NCI-H2029 (cell line): ENCODE measurements at places on chromosomes 4 and X.

- DNase-seq: no peak
Observed at GRCh38 chrX:94492541-94492940, 818.5 kb downstream of the FAM133A start.

DNA sequence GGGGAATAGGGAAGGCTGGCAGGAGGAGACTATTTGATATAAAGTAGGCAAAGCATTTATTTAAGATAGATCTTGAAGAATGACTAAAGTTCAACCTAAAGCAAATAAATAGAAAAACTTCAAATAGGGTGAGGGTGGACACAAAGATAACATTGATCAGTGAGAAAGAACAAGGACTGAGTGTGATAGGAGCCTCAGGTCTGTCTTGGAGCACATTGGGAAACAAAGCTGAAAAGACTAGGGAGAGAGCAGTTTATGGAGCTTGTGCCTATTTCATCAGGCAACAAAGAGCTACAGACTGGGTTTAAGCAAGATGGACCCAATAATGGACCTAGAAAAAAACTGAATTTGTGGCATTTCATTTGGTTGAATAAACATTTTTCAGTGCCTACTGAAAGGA is 425.6 kb downstream of the SMARCA1 start:
- no peak for DNase-seq

GRCh38 chr4:56757821-56758411 is 63.6 kb downstream of the SPINK2 start:
- DNase-seq: no peak

GRCh38 chrX:138745196-138745595 is 33.7 kb upstream of the FGF13 start:
- DNase-seq: peak; percentile 0

- no peak for DNase-seq
Observed at GRCh38 chr4:111031596-111031995, 408.7 kb upstream of the PITX2 start.

DNA sequence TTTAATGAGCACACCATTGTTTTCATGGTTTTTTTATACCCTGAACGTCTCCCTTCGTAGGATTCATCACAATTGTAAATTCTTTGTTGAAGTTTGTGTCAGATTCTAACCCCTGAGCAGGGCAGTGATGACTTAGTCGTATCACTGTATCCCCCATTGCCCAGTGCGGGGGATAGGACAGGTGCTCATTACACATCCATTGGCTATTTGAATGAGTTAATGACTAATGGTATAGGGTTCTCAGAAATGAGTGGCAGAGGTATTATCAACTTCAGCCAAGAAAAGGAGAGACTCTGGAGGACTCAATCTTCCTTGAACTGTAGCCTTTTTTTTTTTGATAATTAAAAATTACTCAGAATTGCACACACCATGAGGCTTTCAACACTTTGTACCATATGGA is 64.6 kb downstream of the SYNPO2 start:
- no peak for DNase-seq
